ENCODE measurements at places on chromosomes 1 and 21.

DNA sequence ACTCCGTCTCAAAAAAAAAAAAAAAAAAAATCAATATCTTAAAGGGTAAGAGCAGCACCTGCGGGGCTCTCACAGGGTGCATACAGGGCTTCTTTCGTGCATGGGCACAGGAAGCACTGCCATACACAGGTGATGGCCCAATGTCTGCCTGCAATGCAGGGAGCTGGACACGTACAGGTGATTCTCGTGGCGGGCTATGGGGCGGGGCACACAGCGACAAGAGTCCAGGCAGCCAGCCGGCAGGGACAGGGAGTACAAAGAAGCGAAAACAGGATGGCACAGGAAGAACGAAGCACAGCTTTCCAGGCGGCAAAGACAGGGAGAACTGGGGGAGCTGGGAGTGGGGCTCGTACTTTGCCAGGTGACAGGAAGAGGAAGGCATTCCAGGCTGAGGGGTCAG, 1.6 kb downstream of the KIF17 start:
- no peak for DNase-seq

DNA sequence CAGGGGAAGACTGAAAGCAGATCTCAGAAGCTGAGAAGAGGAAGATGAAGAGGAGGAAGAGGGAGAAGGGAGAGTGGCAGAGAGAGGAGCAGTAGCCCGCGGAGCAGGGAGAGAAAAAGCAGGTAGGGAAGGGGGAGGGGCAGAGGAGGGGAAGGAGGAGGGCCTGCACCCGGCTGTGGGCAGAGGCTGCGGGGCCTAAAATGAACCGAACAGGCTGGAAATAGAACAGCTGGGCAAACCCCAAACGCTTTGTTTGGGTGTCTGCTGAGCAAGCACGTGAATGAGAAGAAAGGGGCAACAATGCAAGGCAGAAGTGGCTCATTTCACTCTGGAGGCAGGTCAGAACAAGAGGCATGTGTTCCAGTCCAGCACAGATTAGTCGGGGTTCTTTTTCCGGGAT, 33.5 kb downstream of the KCNC4 start:
- peak; percentile 74 for DNase-seq

DNA sequence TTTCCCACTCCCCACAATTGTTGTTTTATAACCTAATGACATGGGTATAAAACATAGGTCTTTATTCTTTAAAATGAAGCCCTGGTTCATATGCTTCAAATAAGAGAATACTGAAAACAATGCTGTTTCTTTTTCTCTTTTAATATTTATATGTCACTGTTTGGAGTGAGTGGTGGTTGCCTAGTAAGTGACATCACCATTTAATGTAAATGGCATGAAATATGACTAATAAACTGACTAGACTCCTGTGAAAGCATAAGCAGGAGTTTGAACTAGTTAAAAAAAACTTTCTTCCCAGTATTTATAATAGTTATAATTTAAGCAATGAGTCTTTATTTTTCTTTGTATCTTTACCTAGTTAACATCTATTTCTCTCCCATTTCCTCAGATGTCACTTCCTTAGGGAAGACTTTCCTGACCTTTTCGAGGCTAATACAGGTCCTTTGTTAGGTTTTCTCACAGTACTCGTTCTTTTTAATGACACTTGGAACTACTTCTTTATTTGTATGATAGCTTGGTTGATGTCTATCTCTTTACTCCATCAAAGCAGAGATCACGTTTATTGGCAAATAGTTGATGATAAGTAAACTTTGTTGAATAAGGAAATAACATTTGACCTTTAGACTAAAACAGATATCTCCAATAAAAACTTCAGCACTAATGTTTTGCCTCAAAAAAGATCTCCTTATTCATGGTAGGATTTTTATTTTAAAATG, 105.4 kb upstream of the PDC start:
- no peak for DNase-seq

GRCh38 chr1:217687511-217687910, 56.4 kb downstream of the SPATA17 start:
- DNase-seq, result no peak

DNA sequence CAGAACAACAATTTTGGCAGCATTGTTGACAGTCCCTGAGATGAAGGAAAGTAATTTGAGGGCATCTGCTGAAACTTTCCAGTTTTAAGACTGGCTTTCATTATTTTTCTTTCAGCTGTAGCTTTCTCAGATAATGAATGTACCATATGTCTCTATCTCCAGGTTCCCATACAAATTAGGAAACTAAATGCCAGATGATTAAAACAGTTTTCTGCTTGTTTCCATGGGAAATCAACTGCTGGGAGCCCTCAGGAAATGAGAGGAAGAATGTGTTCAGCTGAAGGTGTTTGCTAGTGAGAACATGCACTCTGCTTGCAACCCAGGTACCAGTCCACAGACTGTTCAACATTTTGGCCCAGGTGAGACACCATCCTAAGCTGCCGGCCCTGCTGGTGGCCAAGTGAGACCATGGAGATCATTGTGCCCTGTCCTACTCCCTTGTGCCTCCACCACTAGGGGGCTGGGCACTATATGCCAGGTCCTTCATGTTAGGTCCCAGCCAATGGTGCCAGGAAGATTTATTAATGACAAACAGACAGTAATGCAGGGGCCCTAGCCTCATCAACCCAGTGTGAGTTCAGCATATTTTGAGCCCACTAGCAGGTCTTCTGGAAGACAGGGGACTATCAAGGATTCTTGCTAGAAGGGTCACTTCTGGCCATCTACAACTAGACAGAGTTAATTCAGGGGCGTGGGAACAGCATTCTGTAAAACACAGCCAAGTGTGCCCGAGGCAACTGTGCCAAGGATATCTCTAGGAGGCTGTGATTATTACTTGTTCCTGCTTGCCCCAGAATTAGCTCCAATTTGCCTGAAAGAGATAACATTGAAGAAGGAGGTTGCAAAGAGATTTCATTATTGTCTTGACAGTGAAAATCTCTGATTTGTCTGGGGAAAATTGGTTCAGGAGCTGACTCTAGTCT, 17.0 kb upstream of the LRRC8C start:
- DNase-seq, result peak; percentile 13
